Umbilical cord (tissue), 2 donors: ENCODE measurements at places on chromosomes 5 and 9. TPM values are rescaled to one million over a fixed set of nuclear protein-coding genes. Genes with fewer than 3 reads are reported as not detected.

CKMT2 gene
- 0.48 TPM for total RNA-seq

SPINK13 gene
- not detected for total RNA-seq

RLN2 gene
- total RNA-seq = 2.4 TPM

SPINK6 gene
- 5.5 TPM for total RNA-seq

HTR1A gene
- not detected for total RNA-seq

CLIC3 gene
- total RNA-seq = 24.3 TPM

LCN1 gene
- not detected for total RNA-seq

TPRN gene
- 2.2 TPM for total RNA-seq

NR2F1 gene
- 32.7 TPM for total RNA-seq
